Fibroblast of pulmonary artery (primary cell): ENCODE measurements at places on chromosomes 1 and 21.

GRCh38 chr1:26832249-26832960, 5.9 kb downstream of the ZDHHC18 start:
- no peak for DNase-seq

DNA sequence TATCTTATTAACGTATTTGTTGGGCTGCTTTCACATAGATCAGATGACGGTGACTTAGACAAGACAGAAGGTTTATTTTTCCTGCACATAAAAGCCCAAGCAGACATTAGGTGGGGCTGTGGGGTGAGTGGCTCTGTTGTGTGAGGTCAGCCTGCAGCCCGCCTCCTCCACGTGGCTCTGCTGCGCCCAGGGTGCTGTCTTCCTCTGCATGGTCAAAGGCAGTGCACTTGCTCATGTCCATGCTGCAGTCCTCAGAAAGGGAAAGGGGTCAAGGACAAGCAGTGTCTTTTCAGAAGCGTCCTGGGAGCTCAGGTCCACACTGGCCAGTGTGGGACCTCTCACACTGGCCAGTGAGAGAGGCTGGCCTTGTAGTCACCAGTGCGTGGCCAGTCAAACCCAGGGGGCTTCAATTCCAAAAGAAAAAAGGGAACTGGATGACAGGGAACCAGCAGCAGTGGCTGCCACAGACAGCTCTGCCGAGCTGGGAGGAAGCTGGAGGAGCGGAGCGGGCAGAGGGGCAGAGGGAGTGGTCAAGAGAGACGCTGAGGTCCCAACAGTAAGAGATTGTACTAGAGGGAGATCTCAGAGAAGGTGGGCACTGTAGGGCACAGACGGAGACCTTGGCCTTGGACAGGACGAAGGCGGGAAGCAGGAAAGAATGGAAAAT, 35.9 kb upstream of the SLC45A1 start:
- no peak for DNase-seq

- peak; percentile 22 for DNase-seq
Measured at GRCh38 chr1:211828584-211829342, 1.8 kb downstream of the LPGAT1 start.

GRCh38 chr1:21237446-21238088, 52.7 kb downstream of the ECE1 start:
- DNase-seq, result no peak

GRCh38 chr1:43527111-43527878, 3.4 kb upstream of the PTPRF start:
- DNase-seq, result no peak

GRCh38 chr1:71116729-71117128, 35.9 kb upstream of the ZRANB2 start:
- DNase-seq, result no peak

DNA sequence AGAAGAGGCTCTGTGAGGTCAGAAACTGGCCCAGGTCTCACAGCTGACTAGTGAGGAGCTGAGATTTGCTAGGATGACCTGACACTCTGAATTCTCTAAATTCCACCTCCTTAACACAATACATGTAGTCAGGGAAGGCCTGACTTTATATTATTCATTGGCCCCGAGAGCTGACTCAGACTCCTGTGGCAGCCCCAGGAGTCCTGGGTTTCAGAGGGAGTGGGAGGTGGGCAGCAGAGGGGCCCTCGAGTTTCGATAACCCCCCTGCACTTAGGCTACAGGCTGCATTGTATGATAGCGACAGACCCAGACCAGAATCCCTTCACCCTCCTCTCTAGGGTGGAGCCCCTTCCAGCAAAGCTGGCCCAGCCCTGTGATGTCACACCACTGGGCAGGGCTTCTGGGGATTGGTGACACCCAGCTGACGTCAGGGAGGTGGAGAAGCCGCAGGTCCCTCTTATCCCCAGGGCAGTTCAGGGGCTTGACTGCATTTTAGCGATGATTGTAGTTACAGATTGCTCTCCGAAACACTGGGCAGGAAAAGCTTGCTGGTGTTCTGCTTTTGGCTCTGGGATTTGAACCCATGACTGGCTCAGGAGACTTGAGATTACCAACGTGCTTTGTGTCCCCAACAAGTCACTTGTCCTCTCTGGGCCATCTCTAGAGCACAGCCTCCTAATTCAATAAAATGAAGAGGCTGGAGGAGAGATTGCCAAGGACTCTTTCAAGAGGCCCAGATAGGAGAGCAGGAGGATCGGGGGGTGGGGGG, 17.0 kb upstream of the GPR37L1 start:
- DNase-seq, result peak; percentile 32

- no peak for DNase-seq
Measured at GRCh38 chr1:27981145-27981544, 21.4 kb downstream of the XKR8 start.

DNA sequence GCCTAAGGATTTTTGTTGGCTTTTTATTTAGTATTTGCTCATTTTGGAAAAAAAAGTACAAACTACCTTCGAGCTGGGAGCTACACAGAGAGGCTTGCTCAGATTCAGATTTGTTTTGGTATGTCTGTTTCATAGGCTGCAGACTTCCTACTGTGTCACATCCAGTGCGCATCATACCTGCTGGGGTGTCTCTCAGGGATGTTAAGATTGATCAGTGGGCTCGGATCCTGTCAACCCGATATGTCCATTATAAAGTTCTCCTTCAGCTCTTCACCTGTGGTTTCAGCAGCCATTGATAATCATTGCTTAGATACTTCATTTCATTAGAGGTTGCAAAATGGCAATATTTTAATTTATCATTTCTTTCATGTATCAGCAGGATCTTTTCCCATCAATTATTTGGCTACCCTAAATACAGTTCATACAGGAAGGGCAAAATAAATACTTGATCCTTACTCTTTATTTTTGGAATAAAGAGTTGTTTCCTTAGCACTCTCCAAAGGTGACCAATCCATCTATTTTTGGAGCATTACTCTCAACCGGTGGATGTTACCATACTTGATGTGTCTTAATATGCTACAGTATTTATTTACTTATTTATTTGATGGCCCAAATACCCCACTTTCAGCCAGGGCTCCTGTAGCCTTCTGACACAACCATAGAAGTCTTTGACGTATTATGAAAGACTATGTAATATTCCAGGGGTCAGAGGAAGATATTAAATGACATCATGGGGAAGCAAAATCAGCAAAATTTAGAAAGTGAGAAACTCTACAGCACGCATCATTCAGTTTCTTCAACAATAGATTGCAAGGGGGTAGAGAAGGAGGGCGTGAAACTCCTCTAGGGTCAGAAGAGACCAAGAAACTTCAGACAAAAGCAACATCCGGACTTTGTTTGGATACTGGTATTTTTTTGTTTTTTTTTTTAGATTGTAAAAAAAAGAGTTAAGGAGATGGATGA, 55.3 kb upstream of the HNRNPU start:
- no peak for DNase-seq

- no peak for DNase-seq
Measured at GRCh38 chr1:163265547-163265946, 56.2 kb upstream of the NUF2 start.

- peak; percentile 69 for DNase-seq
Measured at GRCh38 chr1:55916481-55916880, 662.9 kb downstream of the PLPP3 start.

DNA sequence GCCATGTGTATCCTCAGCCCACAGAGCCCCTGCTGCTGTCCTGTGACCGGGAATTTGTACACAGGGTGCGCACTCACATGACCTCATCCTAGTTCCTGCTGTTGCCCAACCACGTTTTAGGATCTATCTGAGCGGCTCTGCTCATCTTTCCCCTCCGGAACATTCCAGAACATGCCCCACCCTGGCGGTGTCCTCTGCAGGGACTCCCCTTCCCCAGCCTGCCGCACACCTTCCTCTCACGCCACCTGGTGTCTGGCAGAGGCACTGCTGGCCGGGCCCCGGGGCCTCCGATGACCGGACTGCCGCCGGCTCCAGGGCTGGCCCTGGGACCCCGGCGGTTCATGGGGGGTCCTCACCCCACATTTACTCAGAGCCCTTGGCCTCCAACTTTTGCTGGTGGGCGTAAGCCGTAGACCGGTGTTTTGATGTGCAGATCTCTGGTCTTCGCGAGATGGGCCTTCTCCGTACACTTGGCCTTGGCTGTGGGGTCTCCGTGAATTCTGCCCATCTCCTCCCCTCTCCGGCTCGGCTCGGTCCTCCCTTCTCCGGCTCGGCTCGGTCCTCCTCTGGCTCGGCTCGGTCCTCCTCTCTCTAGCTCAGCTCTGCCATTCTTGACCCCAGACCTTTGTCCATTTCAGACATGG, 29.5 kb downstream of the ARHGEF16 start:
- peak; percentile 18 for DNase-seq
